ENCODE measurements at places on chromosomes 2 and 18.

DNA sequence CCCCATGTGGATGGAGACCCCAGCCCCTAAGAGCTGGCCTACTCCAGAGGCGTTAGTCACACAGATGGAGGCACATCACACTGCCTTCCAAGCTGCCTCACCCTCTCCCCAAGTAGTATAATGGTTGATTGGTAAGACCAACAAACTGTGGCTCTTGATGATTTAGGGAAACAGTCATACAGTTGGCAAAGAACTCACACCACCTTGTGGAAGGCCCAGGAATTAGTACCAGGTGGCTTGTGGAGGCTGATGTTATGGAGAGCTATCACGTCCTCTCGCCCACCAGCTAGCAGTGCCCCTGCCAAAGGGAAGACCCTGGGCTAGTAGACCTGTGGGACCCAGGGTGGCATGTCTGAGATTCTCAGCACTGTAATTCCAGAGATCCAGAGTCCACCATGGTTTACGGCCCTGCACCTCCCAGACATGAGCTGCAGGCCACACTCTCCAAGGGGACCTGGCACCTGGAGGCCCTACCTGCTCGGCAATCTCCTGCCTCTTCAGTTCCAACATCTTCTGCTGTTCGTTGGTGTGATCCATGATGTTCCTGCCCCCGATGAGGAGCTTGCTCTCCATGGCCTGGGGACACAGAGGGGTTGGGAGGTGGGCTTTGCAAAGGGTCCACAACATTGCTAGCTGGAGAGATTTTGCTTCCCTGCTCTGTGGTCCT lies 26.3 kb downstream of the KIF3C start:
- DNase-seq: no peak

DNA sequence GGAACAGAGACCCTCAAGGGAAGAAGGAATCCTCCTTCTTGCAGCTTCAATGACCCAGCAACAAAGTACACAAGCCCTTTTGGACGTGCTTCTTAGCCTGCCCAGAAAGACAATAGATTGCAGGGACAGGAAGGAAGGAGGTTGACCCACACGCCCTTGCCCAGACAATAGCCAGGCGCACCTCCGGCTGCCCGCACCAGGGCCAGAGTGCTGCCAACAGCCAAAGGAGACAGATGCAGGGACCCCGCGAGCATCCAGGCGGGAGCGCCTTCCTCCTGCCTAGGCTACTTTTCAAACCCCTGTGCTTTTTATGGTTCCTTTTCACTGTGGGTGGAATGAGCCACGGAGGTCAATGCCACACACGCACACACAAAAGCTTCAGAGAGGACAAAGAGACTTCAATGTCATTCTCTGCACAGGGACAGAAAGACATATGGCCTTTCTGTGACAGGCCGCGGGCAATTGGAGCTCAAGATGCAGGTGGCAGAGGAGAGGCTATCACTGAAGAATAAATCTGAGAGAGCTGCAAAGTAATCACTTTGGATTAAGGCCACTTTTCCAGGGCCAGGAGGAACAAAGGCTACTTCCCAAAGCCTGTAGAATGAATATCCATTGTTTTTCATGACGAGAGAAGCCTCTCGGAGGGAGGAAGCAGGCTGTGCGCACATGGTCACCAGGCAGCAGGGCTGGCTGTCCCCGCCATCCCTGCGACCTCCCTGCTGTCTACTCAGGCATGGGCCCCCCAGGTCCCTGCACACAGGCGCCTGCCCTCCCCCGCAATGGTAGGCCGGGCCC lies 300.6 kb downstream of the EIPR1 start:
- DNase-seq: no peak

DNA sequence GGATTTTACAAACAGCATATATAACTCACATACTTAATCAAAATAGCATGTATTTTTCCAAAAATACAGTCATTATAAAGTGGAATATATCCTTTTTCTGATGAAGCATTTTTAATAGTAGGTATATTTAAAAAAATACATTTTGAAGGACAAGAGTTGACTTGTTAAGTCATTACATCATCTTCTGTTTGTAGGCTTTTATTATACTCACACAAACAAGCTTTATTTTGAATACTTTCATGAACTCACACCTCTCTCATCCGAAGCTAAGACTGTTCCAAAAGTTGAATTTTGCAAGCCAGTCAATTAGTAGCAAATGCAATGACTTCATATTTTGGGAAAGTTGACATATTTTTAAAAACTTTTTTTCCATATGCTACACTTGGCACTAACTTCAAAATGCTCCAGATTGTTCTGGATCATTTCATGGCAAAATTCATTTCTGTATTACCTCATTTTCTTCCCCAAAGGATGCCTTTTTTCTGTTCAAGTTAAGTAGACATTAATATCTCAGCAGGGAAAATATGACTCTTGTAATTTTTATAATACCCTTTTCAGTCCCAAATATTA lies 68.5 kb upstream of the WDR75 start:
- no peak for DNase-seq

- no peak for DNase-seq
Observed at GRCh38 chr2:152627351-152627957, 89.8 kb downstream of the PRPF40A start.

- DNase-seq: no peak
Observed at GRCh38 chr2:119464981-119465380, 33.3 kb downstream of the TMEM37 start.

GRCh38 chr2:45862843-45863242 lies 211.4 kb downstream of the PRKCE start:
- no peak for DNase-seq

DNA sequence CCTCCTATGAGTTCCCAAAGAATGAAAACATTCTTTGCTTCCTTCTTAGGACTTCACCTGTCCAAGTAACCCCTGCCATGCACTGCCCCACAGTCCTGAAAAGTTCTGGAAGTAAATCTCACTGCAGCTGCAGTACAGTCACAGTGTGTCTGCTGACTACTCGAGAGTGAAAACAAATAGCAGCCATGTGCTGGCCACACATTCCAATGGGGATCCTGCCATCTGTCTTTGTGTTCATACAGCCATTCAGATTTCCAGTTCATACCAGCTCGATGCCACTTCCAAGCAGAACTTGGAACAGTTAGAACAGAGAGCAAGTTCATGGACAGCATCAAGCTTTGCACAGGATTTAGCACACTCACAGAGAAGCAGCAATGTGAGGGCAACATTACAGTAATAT lies 629.9 kb upstream of the ACVR2A start:
- no peak for DNase-seq

GRCh38 chr2:53987336-53987921 lies 16.6 kb upstream of the PSME4 start:
- DNase-seq: no peak

DNA sequence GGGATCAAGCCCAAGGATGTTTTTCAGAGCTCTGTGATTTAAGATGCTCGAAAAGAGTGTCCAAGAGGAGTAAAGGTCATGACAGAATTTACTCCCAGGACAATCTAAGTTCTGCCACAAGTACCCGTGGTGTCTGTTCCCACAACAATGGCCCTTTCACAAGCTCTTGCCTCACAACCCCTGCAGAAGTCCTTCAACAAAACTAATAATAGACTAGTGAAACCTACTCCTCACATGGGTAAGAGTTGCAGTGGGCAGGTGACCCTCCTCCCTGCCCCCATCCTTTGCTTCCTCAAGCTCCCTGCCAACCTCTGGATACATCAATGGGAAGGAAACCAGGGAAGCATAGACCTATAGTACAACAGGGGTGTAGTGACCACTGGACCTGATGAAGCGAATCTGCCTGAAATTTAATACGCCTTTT lies 34.9 kb downstream of the PTCD3 start:
- no peak for DNase-seq

DNA sequence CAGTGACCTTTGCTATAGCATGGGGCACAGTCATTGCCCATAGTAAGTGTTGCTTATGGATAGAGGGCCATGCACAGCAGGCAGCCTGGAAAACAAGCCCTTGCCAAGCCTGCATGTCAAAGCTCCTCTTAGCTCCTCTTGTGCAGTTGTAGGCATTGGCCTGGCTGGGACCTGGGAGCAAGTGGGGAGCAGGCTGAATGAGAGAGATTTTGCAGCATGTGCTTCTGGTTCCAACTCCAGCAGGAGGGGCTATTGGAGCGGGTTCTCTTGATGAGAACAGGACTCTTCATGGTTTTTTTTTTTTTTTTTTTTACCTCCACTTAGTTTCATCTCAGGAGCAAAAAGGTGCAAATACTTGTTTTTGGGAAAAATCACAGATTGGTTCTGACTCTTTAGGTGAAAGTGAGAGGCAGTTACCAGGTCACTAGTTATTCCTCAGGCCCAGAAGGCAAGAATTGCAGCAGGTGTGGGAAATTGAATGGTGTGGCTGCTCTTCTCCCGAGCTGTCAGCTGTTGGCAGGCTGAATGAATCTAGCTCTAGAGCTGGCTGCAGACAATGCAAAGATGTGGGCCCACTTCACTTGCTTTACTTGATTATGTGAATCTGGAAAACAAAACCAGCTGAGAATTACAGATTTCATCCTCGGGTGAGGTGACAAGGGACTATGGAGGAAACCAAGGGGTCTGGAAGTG lies 95.9 kb downstream of the MAP4K4 start:
- DNase-seq: no peak

DNA sequence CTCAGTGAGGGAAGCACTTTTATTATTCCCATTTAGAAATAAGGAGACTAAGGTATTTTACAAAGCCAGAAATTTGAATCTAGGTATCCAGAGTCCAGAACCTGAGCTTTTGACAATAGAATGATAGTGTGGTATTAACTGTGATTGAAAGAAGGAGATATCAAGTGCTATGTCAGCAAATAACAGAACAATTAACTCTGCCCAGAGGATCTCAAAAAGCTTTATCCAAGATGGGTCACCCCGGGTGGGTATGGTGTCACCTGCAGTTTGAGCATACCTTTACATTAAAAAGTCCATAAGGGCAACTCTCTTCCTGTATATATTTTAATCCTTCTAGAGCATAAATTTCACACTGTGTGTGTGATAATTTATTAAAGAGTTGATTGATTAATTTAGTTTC lies 105.4 kb downstream of the LRP1B start:
- no peak for DNase-seq

GRCh38 chr18:4172196-4173100 lies 282.7 kb downstream of the DLGAP1 start:
- no peak for DNase-seq

DNA sequence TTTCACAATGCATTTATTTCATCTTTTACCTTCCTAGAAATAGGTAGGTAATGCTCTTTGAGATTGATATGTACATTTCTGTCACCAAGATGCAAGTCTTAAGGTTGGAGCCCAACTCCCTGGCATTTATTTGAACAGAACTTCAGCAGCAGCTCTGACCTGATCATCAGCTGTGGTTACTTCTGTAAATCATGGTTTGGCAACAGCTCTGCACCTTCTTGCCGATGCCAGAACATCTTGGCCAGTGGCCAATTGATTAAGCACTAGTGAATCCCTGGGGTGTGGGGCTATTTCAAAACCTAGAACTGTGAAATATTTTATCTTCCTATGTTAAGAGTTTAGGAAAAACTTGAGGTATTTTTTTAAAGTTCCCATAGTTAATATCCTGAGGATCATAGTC lies 124.8 kb upstream of the NYAP2 start:
- DNase-seq: no peak

DNA sequence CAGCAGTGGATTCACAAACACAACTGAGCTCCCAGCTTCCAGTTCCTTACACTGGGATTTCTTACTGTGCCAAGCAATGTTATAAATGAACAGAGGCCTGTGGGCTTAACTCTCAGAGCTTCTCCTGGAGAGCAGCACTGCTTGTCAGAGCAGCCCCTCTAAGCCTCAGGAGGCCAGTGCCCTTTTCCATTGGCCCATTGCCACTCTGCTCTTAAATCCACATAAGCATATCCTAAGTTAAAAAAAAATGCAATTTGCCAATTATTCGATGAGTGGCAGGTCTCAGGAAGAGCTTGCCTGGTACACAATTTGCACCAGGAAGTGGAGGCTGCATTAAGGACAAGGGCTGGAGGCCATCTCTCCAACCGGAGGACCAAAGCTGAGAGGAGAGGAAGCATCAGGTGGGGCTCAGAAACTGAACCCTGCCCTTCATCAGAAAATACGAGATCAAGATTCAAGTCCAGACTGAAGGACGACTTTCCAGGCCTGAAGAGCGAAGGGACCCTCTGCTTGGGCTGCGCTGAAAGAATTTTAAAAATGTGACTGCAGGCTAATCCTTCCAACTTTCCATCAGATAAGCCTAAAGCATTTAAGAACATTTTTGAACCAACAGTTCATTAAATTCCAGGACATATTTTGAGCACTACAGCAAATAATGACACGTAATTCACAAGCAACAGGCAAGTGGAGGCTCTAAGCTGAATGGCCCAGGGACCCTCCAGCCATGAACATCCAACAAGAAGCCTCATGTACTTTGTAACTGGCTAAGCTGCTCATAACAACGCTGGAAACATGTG lies 28.4 kb upstream of the PXDN start:
- no peak for DNase-seq

GRCh38 chr2:188291617-188292347 lies at the start of gene GULP1:
GULP1 (plus strand) TSS chr2:188291874; CDS start chr2:188477703, 185,829 bp downstream.
- no peak for DNase-seq

- DNase-seq: no peak
Observed at GRCh38 chr2:12718711-12719399, 2.1 kb downstream of the TRIB2 start.

DNA sequence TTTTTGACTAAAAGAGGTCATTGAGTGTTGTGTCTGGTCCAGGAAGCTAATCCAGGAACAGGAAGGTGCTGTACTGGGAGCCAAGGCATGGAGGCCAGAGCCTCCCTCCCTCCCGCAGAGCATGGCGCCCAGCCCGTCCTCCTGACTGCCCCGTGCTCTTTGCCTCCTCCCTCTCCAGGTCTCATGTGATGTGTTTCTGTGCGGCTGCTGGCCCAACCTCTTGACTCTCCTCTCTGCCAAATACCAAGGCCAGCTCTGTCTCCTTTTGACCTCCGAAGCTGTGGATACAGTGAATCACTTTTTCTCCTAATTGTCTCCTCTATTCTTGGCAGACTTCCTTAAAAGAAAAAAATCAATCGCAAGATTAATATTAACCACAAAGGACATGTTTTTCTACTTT lies 284.1 kb downstream of the PHLPP1 start:
- DNase-seq: no peak

GRCh38 chr2:148644883-148645538 lies 460 bp downstream of the EPC2 start:
- DNase-seq: peak; percentile 84

- no peak for DNase-seq
Observed at GRCh38 chr2:28435814-28436351, 43.2 kb downstream of the FOSL2 start.

DNA sequence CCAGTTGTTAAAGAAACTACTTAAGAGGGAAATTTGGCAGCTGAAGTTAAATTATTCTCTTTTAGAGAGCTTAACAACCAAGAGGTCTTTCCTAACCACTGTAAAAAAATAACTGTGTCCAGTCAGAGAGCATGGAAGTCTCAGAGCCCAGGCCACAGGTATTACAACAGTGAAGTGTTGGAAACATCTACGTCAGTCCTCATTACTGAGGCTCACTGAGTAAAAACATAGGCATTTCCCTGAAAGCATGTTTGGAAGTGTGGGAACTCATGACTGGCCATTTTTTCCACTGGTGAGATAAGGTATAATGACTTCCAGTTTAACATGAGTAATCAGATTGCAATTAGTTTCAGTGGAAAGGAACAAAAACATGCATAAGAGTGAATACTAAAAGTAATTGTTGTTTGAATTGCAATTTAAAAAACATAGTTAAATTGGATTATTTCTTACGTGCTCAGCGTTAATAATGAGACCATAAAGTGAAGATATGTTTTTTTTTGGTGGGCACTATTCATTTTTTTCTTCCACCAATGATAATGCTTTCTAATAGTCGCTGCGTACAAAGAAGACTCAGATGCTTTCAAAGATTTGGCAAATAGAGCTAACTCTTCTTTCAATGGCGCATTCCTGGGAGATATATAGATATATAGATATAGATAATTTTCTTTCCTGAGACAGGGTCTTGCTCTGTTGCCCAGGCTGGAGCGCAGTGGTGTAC lies 60.8 kb downstream of the EFEMP1 start:
- DNase-seq: no peak

- no peak for DNase-seq
Observed at GRCh38 chr2:71223767-71224333, 3.1 kb downstream of the PAIP2B start.

Measured in activated CD8-positive, alpha-beta memory T cell treated with anti-CD3 and anti-CD28 coated beads for 4 hours (primary cell).